ENCODE measurements at places on chromosomes 7 and 10. TPM values are rescaled to one million over a fixed set of nuclear protein-coding genes. Genes with fewer than 3 reads are reported as not detected.

- no peaks in the 10 kb centered on the region for H3K27me3 ChIP-seq
- H3K27ac ChIP-seq, result no peak overlapping the region
Measured at GRCh38 chr10:118968060-118968459, 61.5 kb upstream of the NANOS1 start.

The TAF3 gene
- polyA plus RNA-seq, result 5.7 TPM

GRCh38 chr7:120337308-120337907 is 64.4 kb downstream of the KCND2 start:
- no peaks in the 10 kb centered on the region for H3K27me3 ChIP-seq
- H3K27ac ChIP-seq, result no peak overlapping the region
- no peaks in the 10 kb centered on the region for H3K36me3 ChIP-seq
- DNase-seq, result no peak

DNA sequence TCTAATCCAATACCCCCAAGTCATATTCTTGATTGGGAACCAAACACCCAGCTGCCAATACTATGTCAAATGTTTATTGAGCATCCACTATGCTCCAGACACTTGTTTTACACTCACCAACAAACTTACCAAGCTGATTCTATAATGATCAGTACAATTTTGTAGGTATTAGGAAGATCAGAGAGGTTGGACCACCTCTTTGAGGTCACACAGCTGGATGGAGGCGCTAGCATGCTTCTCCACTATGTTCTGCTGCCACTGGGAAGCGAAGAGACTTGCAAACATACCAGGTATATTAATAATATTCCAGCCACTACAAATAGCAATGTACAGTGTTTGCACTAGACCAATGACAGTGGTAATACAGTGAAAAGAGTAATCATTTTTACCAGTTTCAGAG is 25.6 kb upstream of the SEPHS1 start:
- H3K36me3 ChIP-seq, result no peaks in the 10 kb centered on the region
- H3K27ac ChIP-seq, result no peak overlapping the region
- DNase-seq, result no peak
- no peaks in the 10 kb centered on the region for H3K4me1 ChIP-seq
- no peaks in the 10 kb centered on the region for H3K27me3 ChIP-seq

DNA sequence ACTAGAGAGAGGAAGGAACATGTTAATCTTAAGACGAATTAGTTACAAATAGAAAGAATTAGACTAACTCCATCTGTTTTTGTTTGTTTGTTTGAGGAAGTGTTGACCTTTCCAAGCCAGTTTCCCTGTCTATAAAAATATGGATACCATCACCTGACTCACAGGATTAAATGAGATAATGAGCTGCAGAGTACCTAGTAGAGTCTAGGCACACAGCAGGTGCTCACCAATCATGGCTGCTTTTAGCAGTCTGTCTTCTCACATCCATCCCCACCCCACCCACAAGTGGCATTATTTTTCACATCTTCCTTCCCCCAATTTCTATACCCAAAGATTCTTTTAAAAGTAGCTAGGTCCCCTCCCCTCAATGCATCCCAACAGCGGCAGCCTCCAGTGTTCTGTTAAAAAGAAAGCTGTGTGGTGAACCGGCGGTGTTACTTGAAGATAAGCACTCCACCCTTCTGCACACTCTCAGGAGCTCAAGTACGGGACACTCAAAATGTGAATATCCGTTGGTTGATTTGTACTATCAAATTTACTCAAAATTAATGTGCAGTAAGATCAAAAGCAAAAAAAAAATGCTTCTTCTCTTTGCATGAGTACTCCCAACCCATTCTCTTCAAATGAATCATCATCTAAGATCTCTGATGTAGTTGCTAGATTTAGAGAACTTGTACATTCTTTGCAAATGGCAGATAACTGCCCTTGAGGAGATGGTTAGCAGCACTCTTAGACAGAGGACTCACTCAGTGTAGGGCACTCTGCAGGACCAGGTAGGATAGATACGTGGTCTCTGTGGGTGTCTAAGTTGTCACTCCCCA is 145.4 kb upstream of the ASAH2 start:
- no peak for DNase-seq
- H3K27ac ChIP-seq, result no peak overlapping the region
- H3K27me3 ChIP-seq, result no peaks in the 10 kb centered on the region
- H3K4me1 ChIP-seq, result peaks cover 7% of the 10 kb centered on the region

DNA sequence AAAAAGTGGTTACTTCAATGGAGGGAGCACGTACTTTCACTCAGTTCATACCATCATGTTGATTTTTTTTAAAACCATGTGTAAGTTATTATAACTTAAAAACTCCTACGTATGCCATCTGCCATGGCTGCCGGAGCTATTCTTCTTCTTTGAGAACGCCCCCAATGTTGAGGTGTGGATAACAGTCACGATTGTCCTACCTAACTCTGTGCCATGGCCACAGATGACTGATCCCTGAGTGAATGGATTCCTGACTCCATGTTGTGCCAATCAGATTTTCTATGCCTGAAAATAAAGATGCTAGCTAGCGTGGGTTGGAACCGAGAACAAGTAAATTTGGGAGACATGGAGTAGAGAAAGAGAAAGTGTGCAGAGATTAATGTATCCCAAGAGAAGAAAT is 5.3 kb downstream of the MCMBP start:
- H3K4me1 ChIP-seq, result peaks cover 10% of the 10 kb centered on the region
- no peak for DNase-seq
- no peak overlapping the region for H3K27ac ChIP-seq
- H3K36me3 ChIP-seq, result peaks cover 3% of the 10 kb centered on the region
- no peaks in the 10 kb centered on the region for H3K27me3 ChIP-seq

DNA sequence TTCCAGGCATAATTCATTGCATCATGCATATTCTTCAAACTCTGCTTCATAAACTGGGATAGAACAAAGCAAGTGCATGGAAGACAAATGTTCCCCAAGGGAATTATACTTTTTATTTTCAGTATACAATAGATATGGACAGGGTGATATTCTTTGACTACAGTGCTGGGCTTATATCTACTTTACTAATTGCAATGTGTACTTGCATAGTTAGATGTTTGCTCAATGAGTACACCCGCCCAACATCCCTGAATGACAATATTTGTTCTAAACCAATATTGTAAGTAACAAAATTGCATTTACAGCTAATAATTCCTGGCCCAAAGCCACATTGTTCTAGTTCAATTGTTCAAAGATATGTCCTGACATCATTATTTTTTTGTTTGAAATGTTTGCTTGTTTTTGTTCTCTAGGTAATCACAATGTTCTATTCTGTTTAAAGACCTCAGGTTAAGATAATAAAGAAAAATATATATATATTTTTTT is 171.4 kb downstream of the PTN start:
- no peaks in the 10 kb centered on the region for H3K36me3 ChIP-seq
- H3K27me3 ChIP-seq, result no peaks in the 10 kb centered on the region
- H3K27ac ChIP-seq, result no peak overlapping the region
- no peak for DNase-seq
- no peak overlapping the region for H3K4me3 ChIP-seq

GRCh38 chr7:2870471-2870931 is 26.4 kb upstream of the GNA12 start:
- H3K4me3 ChIP-seq, result no peak overlapping the region
- H3K27ac ChIP-seq, result no peak overlapping the region
- no peak for DNase-seq
- H3K27me3 ChIP-seq, result no peaks in the 10 kb centered on the region
- peaks cover 7% of the 10 kb centered on the region for H3K4me1 ChIP-seq
- no peaks in the 10 kb centered on the region for H3K36me3 ChIP-seq

GRCh38 chr10:75718991-75719390 is 287.6 kb downstream of the LRMDA start:
- DNase-seq, result no peak
- H3K4me3 ChIP-seq, result no peak overlapping the region
- H3K27ac ChIP-seq, result no peak overlapping the region
- no peaks in the 10 kb centered on the region for H3K27me3 ChIP-seq
- no peaks in the 10 kb centered on the region for H3K36me3 ChIP-seq

GRCh38 chr10:30158325-30158960 is 99.1 kb upstream of the JCAD start:
- no peak for DNase-seq
- no peak overlapping the region for H3K27ac ChIP-seq
- no peaks in the 10 kb centered on the region for H3K27me3 ChIP-seq
- H3K4me1 ChIP-seq, result no peaks in the 10 kb centered on the region
- H3K4me3 ChIP-seq, result no peak overlapping the region

- H3K4me3 ChIP-seq, result no peak overlapping the region
- H3K27me3 ChIP-seq, result no peaks in the 10 kb centered on the region
- no peak for DNase-seq
Measured at GRCh38 chr10:43249151-43249961, 17.5 kb downstream of the RASGEF1A start.

DNA sequence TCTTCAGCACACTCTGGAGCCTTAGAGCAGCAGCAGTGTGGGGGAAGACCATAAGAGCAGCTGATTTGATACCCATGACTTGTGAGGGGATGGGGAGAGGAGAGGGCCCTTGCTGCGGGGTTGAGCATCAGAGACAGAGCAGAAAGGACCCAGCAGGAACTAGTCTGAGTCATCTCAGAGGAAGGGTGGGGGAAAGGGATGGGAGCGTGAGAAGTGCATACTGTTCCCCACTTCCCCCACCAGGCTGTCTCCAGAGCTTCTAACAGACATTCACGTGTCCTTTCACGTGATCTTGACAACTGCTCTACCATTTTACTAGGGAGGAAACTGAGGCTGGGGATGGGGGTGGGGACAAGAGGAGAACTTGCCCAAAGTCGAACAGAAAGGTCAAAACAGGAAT is 38.7 kb downstream of the FAM241B start:
- no peaks in the 10 kb centered on the region for H3K4me1 ChIP-seq
- DNase-seq, result no peak
- H3K36me3 ChIP-seq, result no peaks in the 10 kb centered on the region
- H3K27ac ChIP-seq, result no peak overlapping the region

- H3K36me3 ChIP-seq, result peaks cover 2% of the 10 kb centered on the region
- no peak for DNase-seq
- H3K4me3 ChIP-seq, result peak overlapping the region; percentile 93
- no peak overlapping the region for H3K27ac ChIP-seq
Measured at GRCh38 chr10:986881-987619, 1.2 kb upstream of the GTPBP4 start.

DNA sequence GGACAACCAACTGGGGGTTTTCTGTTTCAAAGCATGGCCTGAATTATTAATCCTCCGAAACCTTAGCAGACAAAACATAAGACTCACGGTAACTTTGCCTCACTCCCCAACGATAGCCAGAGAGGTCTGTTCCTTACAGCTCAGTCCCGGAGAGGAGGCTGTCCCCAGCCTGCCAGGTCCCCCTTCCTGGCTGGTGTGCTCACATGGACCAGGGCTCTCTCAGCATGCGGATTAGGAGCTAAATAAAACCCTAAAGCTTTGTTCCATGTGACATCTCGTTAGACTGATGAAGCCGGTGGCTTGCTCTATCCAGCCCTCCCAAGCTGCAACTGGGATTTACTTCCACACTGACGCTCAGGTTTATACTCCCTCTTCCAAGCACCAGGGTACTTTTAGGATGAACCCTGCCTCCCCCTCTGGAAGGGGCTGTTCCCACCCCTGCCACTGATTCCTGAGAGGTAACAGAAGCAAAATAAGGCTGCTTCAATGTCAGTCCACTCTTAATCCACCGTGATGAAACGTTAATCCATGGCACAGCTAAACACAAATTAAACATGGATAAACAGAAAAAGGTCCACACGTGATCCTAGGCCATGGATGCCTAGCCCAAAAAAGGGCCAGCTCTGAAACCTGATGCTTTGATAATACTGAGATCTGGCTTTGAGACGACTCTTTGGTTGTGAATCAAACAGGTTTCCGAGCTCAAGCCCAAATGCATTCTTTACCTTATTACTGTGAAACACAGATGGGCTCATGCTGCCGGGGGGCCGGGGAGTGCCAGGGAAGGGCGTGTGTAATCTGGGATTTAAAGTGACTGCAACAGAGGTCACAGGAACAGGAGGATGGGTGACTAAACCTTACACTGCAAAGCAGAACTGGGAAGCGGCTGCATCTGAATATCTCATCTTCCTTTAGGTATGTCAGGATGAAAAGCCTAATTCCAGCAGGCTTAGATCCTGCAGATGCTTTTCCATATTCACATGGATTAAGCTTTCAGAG is 86.2 kb downstream of the ZRANB1 start:
- no peak for DNase-seq
- H3K27me3 ChIP-seq, result no peaks in the 10 kb centered on the region
- H3K4me1 ChIP-seq, result no peaks in the 10 kb centered on the region
- no peaks in the 10 kb centered on the region for H3K36me3 ChIP-seq

- no peaks in the 10 kb centered on the region for H3K27me3 ChIP-seq
- no peaks in the 10 kb centered on the region for H3K36me3 ChIP-seq
- H3K4me1 ChIP-seq, result peaks cover 15% of the 10 kb centered on the region
Measured at GRCh38 chr10:77864151-77864851, 62.3 kb downstream of the DLG5 start.

The CC2D2B gene
- 0.27 TPM for polyA plus RNA-seq

The AASS gene
- polyA plus RNA-seq, result 6.7 TPM

The MEIG1 gene
- 2.2 TPM for polyA plus RNA-seq

The FAM13C gene
- polyA plus RNA-seq, result 3.7 TPM

DNA sequence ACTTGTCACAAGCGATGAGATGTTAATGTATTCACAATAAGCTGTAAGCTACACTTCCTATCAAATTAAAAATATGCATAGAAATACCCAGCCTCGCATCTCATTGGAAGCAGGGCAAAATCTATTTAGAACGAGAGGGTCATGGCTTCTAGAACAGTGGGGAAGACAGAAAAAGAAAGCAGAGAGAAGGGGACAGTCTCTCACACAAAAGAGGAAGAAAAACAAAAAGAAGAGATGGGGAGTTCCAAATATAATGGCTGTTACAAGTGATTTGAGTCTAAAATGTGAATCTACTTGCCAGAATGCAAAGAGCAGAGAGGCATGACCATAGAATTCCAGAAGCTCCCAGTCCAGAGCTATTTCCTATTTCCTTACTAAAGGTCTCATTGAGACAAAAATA is 13.8 kb downstream of the LRRN3 start:
- no peaks in the 10 kb centered on the region for H3K4me1 ChIP-seq
- no peak overlapping the region for H3K4me3 ChIP-seq
- no peak for DNase-seq
- no peak overlapping the region for H3K27ac ChIP-seq
- H3K36me3 ChIP-seq, result no peaks in the 10 kb centered on the region
- H3K27me3 ChIP-seq, result no peaks in the 10 kb centered on the region

The GPR22 gene
- 0.02 TPM for polyA plus RNA-seq

DNA sequence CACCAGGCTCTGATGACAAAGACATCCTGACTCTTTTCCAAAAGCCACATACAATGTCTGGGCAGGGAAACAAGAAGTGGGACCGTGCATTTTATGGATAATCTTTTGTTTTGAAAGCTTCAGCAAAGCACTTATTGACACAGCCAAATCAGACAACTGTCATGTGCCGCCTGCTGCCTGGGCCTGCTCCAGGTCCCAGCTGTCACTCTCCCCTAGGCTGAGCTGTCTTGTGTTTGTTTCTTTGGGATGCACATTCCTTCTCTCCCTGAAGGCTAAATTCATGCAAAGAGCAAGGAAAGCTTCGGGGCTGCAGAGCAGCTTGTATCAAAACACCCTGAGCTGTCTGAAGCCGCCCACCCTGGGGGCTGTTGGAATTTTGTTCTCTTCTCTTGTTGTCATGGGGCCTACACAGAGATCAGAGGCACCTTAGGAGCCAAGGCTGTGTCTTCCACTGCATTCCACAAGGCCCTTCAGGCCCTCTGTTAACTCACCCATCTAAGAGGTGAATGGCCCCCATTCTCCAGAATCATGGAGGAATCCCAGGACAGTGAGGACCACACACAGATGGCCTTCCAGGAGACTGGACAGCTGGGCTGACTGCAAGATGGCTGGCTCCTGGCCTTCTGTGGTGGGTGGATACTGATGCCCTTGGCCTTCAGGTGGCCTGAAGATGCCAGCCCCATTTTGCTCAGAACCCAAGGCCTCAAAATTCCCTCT is 17.8 kb upstream of the SLC18A2 start:
- H3K4me1 ChIP-seq, result peaks cover 5% of the 10 kb centered on the region
- no peak for DNase-seq
- peaks cover 24% of the 10 kb centered on the region for H3K27me3 ChIP-seq
- no peak overlapping the region for H3K27ac ChIP-seq

The C10orf143 gene
- polyA plus RNA-seq, result 13.5 TPM
